ENCODE measurements at places on chromosomes 13 and 19.
A peak's percentile ranks its signal among the peaks of the same experiment; 100 is the strongest.

DNA sequence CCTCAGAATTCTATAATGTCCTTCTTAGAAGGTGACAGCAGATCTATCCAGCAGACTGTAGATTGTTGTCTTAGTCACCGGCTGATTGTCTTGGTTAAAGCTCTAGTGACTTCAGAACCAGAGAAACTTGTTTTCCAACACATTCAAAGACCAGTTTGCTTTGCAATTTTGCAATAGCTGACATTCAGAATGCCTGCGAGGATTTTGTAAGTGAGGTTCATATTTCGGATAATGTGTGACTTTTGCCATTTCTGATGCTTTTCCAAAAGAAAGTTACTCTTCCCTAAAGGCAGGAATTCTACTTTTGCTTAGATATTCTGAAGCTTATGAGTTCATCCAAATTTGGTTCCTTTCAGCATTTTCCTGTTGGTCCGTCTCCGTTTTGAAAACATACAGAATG, 13.2 kb downstream of the SPINT2 start:
- DNase-seq: no peak

DNA sequence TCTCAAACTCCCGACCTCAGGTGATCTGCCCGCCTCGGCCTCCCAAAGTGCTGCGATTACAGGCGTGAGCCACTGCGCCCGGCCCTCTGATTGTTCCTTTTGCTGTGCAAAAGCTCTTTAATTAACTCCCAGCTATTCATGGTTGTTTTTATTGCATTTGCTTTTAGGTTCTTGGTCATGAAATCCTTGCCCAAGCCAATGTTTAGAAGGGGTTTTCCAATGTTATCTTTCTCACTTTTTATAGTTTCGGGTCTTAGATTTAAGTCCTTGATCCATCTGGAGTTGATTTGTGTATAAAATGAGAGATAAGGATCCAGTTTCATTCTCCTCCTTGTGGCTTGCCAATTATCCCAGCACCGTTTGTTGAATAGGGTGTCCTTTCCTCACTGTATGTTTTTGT, 19.2 kb upstream of the GRTP1 start:
- no peak for DNase-seq

GRCh38 chr19:48989701-48990291, 3.3 kb downstream of the GYS1 start:
- DNase-seq: no peak

GRCh38 chr19:4199699-4200293, 17.3 kb downstream of the ANKRD24 start:
- no peak for DNase-seq

GRCh38 chr13:25217023-25217885, 45.2 kb upstream of the AMER2 start:
- no peak for DNase-seq

DNA sequence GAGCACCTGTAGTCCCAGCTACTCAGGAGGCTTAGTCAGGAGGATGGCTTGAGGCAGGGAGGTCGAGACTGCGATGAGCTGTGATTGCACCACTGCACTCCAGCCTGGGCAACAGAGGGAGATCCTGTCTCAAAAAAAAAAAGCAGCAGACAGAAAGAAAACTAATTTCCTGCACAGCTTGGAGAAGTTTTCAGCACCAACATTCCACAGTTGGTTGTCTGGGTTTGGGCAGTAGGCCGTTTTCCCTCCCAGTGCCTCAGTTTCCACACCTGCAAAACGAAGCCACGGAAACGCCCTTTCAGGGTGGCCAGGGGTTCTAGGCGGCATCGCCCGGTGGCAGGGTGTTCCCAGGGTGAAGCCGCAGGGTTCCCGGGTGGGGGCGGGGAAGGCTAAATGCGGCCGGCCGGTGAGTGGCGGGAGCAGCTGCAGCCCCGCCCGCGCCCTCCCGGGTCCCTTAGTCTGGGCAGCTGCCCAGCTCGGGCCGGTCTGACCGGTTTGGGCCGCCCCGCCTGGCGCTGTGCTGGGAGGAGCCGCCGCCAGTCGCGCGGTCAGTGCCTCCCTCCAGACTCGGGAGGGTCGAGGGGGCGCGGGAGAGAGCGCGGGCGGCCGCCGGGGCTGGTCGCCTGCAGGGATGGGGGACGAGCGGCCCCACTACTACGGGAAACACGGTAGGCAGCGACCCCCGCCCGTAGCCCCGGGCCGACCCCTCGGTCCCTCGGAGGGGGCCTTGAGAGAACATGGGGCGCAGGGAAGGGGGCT, at the start of gene SLC44A2:
TSS of gene SLC44A2 (plus strand) at position 551 of the 759 bp plus-strand sequence. CDS start at position 632, 81 bp downstream.
- no peak for DNase-seq

DNA sequence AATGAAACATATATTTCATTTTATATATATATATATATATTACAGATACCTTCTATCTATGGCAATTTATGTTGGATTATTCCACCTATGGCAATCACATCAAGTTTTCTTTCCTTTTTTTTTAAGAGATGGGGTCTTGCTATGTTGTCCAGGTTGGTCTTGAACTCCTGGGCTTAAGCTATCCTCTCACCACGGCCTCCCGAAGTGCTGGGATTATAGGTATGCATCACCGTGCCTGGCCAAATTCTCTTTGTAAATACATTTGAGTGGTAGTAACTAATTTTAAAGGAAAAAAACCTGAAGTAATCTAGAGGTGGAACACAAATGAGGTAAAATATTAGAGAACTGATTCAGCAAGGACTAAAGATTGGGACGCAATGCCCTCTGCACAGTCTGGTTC, 21.6 kb upstream of the BRD4 start:
- no peak for DNase-seq

GRCh38 chr19:20359933-20360720, 193.1 kb downstream of the ZNF486 start:
- DNase-seq: no peak

- DNase-seq: peak; percentile 29
Observed at GRCh38 chr13:46341112-46341711, 45.8 kb downstream of the RUBCNL start.

DNA sequence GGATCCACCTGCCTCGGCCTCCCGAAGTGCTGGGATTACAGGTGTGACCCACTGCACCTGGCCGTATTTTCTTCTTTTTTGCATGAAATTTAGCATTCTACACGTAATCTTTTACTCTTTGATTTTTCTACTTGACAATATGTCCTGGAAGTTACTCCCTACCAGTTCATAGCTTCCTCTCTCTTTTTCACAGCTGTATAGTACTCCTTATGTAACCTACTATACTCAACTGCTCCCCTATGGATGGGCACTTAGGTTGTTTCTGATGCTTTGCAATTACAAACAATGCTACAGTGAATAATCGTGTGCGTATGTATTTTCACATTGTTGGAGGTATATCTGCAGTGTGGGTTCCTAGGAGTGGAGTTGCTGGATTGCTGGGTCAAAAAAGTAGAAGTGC, 90.5 kb upstream of the FARP1 start:
- DNase-seq: no peak

DNA sequence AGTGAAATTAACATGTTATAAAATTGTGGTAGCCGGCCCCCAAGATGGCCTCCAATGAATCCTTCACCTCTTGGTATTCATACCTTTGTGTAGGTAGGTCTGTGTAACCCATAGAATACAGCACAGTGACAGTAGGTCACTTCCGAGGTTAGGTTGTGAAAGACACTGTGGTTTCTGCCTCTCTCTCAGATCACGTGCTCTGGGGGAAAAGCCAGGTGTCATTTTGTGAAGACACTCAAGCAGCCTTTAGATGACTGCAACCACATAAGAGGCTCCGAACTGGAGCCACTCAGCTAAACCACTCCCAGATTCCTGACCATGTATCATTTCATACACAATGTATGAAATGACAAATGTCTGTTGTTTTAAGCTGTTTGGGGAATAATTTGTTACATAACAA, 9.8 kb upstream of the USPL1 start:
- peak; percentile 49 for DNase-seq

DNA sequence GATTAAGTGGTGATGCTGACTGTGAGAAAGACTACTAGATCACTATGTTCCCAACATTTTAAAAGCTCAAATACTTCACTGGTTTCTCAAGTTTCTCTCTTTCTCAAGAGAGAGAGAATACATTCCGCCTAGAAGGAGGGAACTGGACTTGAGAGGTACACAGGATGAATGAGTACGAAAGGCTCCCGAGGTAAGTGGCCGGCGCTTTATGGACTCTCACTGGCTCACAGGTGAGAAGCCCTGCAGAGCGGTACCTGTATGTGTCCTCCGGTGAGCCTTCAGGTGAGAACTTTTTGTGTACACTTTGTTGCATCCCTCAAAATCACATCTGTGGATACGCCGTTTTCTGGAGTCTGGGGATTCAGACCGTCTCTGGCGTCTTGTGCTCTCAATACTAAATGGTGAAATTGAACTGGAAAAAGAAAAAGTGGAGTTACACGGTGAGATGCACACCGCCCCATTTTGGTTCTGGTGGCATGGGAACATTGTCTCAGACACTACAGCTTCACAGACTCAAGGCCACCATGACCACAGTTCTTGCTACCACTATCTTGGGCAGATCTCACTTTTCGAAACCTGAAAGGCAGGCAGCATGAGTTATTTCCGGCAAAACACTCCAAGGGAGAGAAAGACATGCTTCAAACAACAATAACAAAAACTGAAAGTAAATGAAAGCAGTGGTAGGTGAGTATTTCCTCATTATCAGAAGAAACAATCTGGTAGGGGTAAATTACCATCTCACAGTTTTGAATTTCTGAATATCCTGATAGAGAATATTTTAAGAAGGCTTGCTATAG, 418.9 kb downstream of the KLF12 start:
- DNase-seq: peak; percentile 23

DNA sequence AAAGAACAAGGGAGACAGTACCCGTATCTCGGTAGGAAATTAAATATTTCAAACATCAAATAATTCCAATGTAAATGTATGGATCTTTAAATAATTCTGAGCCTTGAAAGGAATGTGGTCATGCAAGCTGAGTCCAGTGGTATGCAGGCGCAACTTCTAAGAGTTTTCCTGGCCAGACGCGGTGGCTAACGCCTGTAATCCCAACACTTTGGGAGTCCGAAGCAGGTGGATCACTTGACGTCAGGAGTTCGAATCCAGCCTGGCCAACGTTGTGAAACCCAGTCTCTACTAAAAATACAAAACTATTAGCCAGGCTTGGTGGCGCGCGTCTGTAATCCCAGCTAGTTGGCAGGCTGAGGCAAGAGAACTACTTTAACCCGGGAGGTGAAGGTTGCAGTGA, 1.1 kb upstream of the ZNF845 start:
- DNase-seq: no peak

- no peak for DNase-seq
Observed at GRCh38 chr19:39970425-39970674, 615 bp upstream of the PSMC4 start.

- no peak for DNase-seq
Observed at GRCh38 chr13:78674638-78675037, 15.7 kb upstream of the OBI1 start.

- no peak for DNase-seq
Observed at GRCh38 chr13:58706421-58706820, 1074.9 kb downstream of the PCDH17 start.

- DNase-seq: no peak
Observed at GRCh38 chr13:94182185-94182761, 297.2 kb downstream of the DCT start.

DNA sequence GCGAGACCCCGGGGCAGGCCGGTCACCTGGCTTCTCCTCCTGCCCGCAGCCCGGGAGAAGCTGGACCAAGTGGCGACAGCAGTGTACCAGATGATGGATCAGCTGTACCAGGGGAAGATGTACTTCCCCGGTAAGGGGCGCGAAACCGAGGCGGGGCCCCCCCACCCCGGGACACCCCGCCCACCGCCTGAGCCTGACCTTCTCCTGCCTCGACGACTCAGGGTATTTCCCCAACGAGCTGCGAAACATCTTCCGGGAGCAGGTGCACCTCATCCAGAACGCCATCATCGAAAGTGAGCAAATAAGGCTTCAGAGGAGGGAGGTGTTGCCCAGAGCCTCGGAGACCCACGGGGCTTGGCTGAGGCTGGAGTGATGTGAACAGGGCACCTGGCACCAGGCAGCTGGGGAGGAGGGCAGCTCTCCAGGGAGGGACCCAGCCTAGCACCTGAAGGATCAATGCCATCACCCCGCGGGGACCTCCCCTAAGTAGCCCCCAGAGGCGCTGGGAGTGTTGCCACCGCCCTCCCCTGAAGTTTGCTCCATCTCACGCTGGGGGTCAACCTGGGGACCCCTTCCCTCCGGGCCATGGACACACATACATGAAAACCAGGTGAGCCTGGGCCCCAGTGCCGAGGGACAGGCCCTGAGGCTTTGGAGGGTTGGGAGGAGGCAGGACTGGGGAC, 629 bp downstream of the IZUMO4 start:
- peak; percentile 66 for DNase-seq

DNA sequence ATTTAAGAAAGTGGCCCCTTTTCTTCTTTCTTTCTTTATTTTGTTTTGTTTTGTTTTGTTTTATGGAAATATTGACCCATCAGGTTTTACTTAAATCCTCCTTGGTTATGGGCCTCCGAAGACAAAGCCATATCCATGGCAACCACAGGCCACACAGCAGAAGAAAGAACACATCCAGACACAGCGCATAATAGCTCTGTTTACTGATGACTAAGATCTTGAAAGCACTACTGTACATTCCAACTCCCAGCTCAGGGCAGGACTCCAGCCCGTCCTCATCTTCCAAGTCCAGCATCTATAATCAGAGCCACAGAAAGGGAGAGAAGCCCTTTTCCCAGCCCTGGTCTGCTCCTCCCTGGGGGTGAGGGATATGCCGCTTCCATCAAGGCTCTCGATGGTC, 84.3 kb downstream of the NUFIP1 start:
- no peak for DNase-seq

DNA sequence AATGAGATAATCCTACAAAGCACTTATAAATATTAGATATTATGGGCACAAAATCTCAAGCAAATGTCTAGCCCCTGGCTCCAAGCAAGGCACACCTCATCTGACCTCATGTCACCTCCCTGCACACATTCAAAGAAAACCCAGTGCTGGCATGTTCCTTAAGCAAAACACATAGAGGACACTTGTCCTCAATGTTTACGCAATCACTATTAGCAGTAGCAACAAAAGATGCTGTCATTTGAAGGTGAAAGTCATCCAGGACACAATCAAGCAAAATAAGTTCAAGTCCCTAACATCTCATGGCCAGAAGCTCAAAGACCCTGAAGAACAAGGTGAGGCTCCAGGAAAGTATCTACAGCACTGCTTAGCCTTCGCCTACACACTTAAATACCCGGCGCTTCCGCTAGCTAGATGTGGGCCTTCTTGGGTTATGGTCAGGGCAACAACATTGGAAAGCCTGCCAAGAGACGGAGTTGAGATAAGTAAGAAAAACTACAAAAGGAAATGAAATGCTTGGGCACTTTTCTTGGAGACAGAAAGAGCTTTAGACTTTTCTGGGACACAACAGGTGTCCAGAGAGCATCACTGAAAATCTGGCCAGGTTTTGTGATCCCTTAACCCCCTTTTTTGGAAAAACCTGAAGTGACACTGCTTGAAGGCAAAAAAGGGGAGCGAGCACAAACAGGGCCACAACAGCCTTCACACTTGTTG, 85.7 kb downstream of the FOXO1 start:
- no peak for DNase-seq

DNA sequence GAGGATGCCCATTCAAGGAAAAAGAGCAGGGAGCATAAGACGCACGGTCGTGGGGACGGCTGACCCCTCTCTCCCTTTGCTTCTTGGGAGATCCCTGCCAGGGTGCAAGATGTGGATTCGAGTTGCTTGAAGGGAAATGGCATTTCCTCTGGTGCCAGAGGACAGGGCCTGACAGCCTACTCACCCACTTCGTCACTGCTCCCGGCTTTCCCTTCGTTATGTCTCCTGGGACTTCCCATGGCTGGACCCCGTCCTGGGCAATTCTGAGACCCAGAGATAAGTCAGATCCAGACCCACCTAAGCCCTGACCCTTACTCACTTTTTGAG, 1.2 kb downstream of the TBC1D17 start:
- DNase-seq: no peak

Data from activated CD4-positive, alpha-beta T cell treated with anti-CD3 and anti-CD28 coated beads, Interleukin-2, amount 50 U/mL, for 48 hours (primary cell).